ENCODE measurements at places on chromosomes 7 and 10.

GRCh38 chr10:78568620-78569019 is 500.1 kb upstream of the ZMIZ1 start:
- no peaks in the 10 kb centered on the region for H3K27me3 ChIP-seq
- H3K36me3 ChIP-seq, result no peaks in the 10 kb centered on the region
- no peak overlapping the region for H3K27ac ChIP-seq
- DNase-seq, result no peak
- H3K4me1 ChIP-seq, result no peaks in the 10 kb centered on the region

DNA sequence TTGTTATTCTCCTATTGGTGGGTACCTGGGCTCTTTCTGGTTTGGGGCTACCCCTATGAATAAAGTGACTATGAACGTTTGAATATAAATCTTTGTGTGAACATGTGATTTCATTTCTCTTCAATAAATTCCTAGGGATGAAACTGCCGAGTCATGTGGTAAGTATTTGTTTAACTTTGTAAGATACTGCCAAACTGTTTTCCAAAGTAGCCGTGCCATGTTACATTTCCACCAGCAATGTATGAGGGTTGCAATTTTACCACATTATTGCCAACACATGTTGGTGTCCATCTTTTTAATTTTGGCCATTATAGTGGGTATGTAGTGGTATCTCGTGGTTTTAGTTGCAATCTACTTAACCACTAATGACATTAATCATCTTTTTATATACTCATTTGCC is 94.7 kb downstream of the ZNRF2 start:
- H3K4me1 ChIP-seq, result no peaks in the 10 kb centered on the region
- H3K4me3 ChIP-seq, result no peak overlapping the region
- no peaks in the 10 kb centered on the region for H3K27me3 ChIP-seq
- peak overlapping the region; percentile 9 for H3K27ac ChIP-seq
- no peaks in the 10 kb centered on the region for H3K36me3 ChIP-seq

DNA sequence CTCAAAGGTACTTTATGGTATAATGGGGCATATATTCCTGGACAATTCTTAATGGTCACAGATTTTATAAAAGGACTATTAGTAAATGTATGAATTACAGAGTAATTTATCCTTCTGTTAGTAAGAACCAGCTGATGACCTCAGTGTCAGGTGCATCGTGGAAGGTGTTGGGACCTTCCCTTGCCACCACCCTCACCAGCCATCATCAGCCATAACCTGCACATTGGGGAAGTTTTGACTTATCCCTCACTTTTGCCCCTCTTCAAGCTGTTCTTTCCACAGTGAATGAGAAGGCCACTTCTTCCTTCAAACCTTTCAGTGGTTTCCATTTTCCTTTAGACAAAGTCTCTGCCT is 52.2 kb downstream of the FIGNL1 start:
- H3K27me3 ChIP-seq, result no peaks in the 10 kb centered on the region
- DNase-seq, result no peak
- H3K27ac ChIP-seq, result no peak overlapping the region
- H3K4me1 ChIP-seq, result no peaks in the 10 kb centered on the region

- H3K27me3 ChIP-seq, result no peaks in the 10 kb centered on the region
- H3K36me3 ChIP-seq, result no peaks in the 10 kb centered on the region
- no peak overlapping the region for H3K4me3 ChIP-seq
Measured at GRCh38 chr10:43024524-43024923, 52.3 kb upstream of the RET start.

DNA sequence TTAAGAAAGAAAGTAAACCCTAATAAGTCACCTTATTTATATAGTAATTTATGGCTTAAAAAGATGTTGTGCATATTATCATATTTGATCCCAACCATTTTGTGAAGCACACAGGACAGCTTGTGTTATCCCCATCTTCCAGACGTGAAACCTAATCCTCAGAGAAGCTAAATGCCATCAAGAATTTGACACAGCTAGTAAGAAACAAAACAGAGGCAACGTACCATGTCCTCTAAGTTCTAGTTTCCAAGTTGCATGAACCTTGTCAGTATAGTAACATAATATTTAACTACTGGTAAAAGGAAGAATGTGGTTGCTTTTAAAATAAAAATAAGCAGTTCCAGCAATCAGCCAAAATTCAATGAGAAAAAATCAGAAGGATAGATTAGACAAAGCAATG is 41.5 kb downstream of the PTN start:
- H3K27ac ChIP-seq, result no peak overlapping the region
- no peaks in the 10 kb centered on the region for H3K27me3 ChIP-seq
- no peaks in the 10 kb centered on the region for H3K4me1 ChIP-seq
- DNase-seq, result no peak
- no peak overlapping the region for H3K4me3 ChIP-seq
- no peaks in the 10 kb centered on the region for H3K36me3 ChIP-seq
